ENCODE measurements at places on chromosomes 4 and X.
A peak's percentile ranks its signal among the peaks of the same experiment; 100 is the strongest.

DNA sequence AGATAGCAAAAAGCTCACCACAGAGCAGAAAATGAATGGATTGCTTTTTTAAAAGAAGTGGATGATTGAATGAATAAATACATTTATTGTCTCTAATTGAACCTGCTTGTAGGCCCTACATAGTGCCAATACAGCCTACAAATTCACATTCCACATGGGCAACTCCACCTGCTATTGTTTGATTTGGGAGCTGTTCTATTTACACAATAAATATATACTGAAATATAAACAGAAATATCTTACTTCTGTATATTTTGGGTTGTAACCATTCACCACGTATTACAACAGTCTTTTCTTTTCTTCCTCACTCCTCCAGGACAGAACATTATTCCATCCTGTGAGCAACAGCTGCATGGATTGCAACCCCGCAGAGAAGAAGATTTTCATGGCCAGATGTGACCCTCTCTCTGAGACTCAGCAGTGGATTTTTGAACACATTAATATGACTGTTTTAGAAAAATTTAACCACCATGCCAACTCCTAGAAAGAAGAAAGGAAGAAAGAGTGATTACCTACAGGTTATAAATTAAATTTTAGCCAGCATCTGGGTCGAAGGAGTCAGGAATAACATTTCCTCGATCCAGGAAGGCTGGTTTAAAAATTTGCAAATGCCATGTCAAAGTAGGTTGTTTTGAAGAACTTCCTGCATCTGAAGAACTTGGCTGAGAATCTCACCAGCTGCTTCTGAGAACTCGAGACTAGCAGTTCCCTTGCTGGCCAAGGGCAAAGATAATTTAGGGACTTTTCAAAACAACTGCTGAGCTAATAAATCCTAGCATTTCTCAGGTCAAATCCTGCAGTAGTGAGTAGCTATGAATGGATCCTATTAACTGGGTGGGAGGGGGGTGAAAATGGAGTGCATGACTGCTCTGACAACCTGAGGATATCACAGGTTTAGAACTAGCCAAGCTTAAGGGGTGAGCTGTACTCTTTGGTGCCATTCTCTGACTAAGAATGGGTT, 128.7 kb upstream of the GALNT7 start:
- no peak for DNase-seq

DNA sequence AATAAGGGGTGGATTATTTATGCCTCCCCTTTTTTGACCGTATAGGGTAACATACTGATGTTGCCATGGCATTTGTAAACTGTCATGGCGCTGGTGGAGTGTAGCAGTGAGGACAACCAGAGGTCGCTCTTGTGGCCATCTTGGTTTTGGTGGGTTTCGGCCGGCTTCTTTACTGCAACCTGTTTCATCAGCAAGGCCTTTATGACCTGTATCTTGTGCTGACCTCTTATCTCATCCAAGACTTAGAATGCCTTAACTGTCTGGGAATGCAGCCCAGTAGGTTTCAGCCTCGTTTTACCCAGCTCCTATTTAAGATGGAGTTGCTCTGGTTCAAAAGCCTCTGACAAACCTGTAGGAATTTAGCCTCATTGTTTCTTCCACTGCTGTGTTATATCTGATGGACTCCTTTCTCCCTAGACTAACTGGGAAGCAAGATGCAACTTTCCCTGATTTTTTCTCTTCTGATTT, 71.4 kb downstream of the TMEM131L start:
- no peak for DNase-seq

DNA sequence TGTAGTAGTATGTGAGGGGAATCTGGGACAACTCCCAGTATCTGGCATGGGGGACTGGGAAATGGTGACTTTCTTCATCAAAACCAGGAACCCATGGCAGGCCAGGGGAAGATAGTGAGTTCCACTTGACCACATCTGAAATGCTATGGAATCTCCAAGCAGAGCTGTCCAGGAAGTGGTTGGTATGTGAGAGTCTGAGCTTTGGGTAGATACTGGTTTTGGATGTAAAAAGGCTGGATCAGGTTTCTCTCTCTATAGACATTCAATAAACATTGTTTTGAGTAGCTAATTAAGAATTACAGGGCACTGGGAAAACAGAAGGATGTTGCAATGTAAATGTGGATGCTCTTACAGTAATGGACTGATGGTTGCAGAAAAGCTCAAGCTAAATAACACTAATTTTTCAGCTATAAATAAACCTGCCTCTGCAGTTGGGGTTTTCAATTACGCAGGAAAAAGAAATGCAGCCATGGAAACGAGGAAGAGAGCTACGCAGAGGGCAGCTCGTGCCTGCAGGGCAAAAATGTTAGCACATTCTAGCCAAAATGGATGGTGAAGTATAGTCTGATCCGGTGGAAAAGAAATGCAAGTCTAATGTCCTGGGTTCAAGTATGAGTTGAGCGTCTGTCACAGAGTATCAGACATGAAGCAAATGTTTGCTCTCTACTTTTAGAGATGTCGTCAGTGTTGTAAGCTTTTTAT, 13.4 kb upstream of the CHRNA9 start:
- DNase-seq: peak; percentile 10

DNA sequence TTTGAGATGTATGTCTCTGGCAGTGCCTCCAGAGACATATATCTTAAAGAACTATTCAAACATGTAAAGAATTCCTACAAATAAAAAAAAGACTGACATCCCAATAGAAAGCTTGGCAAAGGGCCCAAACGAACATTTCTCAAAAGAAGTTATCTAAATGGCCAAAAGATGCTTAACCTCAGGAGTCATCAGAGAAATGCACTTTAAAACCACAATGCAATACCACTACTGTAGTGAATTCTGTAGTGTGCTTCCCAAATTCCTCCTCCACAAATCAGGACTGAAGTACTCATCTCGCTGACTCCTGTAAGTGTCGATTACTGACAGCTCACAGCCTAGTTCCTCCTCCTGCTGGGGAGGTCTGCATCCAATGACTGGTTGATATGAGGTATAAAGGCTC, 129.0 kb upstream of the MAMLD1 start:
- no peak for DNase-seq

DNA sequence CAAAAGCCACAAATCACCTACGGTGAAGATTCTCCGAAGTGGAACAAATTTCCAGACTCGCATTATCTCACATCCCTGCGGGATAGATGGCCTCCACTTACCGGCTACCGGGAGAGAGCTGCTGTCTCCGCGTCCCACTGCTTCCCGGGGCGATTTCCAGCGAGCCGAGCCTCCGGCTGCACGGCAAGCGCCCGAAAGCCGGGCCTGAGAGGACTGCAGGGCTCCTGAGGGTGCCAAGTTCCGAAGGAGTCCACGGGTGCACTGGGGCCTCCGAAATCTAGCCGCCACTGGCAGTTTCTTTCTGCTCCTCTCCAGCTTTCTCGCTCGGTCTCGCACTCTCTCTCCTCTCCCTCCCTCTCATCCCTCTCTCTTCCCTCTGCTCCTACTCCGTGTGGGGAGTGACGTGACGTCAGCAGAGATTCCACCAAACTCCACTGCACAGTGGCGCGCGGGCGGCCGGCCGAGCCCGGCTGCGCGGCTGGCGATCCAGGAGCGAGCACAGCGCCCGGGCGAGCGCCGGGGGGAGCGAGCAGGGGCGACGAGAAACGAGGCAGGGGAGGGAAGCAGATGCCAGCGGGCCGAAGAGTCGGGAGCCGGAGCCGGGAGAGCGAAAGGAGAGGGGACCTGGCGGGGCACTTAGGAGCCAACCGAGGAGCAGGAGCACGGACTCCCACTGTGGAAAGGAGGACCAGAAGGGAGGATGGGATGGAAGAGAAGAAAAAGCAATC, 14.0 kb upstream of the PITX2 start:
- DNase-seq: peak; percentile 37

DNA sequence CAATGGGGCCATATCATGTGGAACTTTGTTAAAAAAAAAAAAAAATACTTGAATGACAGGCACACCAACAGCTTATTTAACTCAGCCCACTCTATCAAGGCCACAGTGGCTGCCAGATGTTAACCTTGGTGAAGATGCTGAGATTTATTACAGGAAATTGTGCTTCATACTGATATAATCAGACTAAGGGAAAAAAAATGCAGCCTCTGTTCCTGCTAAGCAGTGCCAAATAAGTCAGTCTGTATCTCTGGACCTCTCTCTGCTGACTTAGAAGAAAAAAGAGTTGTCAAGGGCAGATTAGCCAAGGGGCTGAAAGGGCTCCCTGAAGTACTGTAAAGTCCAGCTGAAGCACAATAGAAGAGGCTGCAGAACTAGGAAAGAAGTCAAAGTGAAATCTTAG, 677.7 kb upstream of the HTR2C start:
- no peak for DNase-seq

- no peak for DNase-seq
Observed at GRCh38 chr4:107665001-107665400, 55.0 kb downstream of the PAPSS1 start.

DNA sequence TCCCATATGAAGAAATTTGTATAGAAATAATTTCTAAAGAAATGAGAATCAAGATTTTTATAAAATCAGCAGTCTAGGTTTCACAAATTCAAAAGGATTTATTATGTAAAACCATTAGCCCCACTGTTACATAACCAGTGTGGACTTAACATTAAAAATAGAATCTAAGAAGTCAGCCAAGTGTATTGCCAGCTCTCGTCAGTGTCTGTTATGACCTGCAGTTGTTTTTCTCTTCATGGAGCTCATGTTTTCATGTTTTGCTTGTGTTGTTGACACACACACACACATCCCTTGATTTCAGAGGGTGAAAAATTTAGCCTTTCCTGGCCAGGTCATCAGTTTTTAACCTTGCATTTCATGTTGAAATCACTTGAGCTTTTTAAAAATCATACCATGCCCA, 39.5 kb downstream of the USP38 start:
- no peak for DNase-seq

DNA sequence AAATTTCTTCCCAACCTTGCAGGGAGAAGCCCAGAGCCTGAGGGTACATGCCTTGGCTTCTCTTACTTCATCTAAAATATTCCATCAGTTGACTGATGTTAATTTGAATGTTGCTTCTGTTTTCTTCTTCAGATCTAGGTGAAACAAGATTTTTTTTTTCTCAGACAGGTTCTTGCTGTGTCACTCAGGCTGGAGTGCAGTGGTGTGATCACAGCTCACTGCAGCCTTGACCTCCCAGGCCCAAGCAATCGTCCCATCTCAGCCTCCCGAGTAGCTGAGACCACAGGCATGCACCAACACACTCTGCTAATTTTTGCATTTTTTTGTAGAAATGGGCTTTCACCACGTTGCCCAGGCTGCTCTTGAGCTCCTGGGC, 62.1 kb upstream of the KLF3 start:
- DNase-seq: no peak

DNA sequence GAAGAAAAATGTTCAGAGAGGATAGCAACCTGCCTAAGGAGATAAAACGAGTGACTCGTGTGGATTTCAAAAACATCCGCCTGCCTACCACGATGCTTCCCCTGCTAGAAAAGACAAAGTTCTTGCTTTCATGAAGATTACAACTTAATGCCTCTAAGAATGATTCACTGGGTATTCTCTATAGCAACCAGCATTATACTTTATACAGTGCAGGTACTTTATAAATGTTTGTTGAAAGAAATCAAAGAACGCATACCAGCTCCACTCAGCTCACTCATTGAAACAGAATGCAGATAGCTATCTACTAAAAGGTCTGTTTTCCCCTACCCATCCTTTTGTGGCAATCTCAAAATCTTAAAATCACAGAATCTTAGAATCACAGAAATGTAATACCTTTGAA, 33.7 kb downstream of the GASK1B start:
- no peak for DNase-seq

DNA sequence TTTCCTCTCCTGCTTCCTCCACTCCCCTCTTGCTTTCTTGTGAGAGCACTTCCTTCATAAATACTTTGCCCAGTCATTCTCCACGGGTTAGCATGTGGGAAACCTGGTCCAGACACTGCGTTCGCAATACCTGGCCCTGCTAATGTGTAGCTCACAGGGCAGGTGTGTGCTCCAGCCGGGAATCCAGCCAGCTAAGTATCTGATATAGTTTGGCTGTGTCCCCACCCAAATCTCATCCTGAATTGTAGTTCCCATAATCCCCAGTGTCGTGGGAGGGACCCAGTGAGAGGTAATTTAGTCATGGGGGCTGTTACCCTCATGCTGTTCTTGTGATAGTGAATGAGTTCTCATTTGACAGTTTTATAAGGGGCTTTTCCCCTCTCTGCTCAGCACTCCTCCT, 32.2 kb upstream of the STX18 start:
- no peak for DNase-seq

GRCh38 chrX:101749436-101749835, 89.8 kb upstream of the ARMCX2 start:
- no peak for DNase-seq
